Gastrocnemius medialis (tissue), 4 donors: ENCODE measurements at places on chromosomes 5 and 9. TPM values are rescaled to one million over a fixed set of nuclear protein-coding genes. Genes with fewer than 3 reads are reported as not detected.

Gene RELL2
- total RNA-seq, result 0.16 TPM

- no peak for DNase-seq
Observed at GRCh38 chr9:83385317-83385716, 152.9 kb downstream of the FRMD3 start.

DNA sequence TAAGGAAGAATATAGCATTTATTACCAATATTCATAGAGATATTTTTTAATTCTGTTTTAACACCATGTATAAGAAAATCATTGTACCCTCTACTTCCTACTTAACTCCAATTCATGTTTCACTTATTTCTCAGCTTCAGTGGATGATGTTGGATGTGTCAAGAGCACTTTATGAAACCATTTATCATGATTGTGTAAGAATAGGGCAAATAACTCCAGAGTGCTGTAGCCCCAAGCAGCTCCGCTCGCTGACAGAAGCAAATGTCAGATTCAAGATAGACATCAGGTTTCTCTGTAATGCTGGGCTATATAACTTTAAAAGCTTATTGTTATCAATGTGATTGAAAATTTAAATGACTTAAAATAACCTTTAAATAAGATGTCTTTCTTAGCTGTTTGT is 50.4 kb downstream of the MAST4 start:
- no peak for DNase-seq

Gene PCDHGB4
- 0.88 TPM for total RNA-seq

DNA sequence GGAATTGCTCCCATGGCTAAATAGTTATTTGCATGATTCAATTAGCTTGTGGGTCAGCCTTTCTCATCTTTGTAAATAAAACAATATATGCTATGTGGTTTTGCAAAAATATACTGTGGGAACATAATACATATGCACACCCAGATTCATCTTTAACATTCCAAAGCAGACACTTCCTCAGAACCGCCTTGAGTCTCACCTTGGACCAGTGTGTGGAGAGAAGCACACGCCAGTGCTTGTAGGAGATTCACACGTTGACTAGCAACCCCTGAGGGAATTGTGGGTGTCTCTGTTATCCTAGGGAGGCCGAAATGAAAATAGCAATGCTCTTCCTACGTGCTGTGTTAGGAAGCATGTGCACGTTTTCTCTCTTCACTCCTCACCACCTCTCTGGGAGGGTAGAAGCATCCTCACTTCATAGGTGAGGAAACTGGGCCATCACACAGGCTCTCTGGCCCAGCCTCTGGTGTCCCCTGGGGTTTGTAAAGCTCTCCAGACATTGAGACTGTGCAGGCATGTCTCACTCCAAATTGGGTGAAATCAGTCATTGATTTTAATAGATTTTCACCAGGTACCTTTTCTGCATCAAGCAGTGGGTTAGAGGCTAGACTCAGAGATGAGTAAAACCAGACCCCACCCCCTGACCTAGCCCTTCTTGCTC is 221.7 kb downstream of the PBX3 start:
- no peak for DNase-seq

- no peak for DNase-seq
Observed at GRCh38 chr9:75417471-75417870, 329.2 kb downstream of the OSTF1 start.

- DNase-seq, result no peak
Observed at GRCh38 chr5:40570408-40571129, 109.1 kb upstream of the PTGER4 start.

- no peak for DNase-seq
Observed at GRCh38 chr5:170310256-170310926, 12.8 kb upstream of the LCP2 start.

Gene PDE6A
- total RNA-seq, result not detected
